ENCODE measurements at places on chromosomes 7 and 10.
A peak's percentile ranks its signal among the peaks of the same experiment; 100 is the strongest.

DNA sequence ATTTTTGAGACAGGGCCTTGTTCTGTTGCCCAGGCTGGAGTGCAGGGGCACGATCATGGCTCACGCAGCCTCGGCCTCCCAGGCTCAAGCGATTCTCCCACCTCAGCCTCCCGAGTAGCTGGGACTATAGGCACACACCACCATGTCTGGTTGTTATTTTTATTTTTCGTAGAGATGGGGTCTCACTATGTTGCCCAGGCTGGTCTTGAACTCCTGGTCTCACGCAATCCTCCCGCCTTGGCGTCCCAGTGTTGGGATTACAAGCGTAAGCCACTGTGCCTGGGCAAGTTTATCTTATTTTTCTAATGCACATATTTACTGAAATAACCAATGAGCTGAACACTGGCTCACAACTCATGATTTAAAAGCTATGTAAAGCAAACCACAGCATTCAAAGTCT, 61.9 kb downstream of the FAM171A1 start:
- no peak for DNase-seq

- no peak for DNase-seq
Observed at GRCh38 chr10:119616882-119617570, 20.3 kb upstream of the TIAL1 start.

DNA sequence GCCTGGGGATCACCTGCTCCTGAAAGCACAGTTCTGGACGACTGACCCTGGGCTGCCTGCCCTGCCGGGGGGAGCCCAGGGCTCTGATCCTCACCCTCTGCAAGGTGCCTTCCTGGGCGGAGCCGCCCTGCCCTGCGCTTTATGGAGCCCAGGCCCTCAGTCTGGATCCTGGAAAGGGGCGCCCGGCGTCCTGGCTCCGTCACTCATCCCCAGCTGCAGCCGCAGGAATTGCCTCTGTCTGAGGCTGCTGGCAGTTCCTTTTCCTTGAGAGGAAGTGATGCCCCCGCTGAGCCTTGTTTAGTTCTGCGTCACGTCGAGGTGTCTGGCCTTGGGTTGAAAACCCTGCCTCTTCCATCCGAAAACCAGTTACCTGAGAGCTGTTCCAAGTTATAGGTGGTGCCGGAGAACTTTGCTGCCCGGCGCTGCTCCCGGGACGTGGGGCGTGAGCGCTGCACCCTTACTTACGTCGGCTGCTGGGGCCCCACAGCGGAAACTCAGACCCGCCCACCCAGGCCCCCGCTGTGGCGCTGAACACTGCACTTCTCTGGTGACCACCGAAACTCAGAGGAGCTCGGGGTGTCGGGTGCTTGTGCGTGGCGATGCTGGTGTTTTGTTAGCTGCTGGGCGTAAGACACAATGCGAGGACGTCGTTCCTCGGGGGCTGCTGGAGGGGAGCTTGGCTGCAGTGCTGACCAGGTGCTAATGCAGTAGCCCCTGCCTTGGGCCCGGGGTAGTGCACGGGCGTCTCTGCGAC, 5.4 kb downstream of the MAFK start:
- DNase-seq = no peak

- no peak for DNase-seq
Observed at GRCh38 chr7:139972029-139972428, 90.7 kb downstream of the PARP12 start.

- no peak for DNase-seq
Observed at GRCh38 chr10:35422228-35422627, 85.9 kb downstream of the CCNY start.

DNA sequence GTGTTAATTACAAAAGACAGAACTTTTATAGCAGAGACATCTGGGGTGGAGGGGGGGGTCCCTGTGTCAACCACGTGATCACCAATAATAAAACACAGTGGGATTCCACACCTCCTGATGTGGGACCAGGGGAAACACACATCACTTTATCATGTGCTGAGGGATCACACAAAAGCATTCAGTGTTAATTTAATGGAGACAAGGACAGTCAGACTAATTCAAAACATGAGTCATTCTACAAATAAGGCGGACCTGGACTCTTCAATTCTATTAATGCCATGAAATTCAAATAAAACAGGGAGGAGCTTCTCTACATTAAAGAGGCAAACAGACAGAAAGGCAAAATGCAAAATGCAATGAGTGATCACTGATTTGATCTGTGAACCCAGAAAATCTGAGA, 67.3 kb upstream of the PFKP start:
- no peak for DNase-seq

DNA sequence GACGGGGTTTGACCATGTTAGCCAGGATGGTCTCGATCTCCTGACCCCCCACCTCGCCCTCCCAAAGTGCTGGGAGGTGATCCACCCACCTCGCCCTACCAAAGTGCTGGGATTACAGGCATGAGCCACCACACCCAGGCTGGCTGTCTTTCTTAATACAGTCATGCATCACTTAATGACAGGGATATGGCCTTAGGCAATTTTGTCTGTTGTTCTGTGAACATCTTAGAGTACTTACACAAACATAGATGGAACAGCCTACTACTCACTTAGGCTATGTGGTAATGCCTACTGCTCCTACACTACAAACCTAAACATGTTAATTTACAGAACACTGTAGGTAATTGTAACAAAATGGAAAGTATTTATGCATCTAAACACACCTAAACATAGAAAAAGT, 106.6 kb upstream of the KCNMA1 start:
- DNase-seq = no peak

DNA sequence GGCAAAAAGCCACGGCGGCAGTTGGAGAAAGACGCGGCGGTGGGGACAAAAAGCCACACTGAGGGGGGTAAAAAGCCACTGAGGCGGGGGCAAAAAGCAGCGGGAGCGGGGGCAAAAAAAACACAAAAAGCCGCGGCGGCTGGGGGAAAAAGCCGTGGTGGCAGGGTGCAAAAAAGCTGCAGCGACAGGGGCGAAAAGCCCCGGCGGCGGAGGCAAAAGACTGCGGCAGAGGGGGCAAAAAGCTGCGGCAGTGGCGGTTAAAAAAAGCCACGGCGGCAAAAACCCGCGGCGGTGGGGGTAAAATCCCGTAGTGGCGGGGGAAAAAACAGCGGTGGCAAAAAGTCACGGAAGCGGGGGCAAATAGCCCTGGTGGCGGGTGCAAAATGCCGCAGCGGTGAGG, 527.3 kb downstream of the ZNF33B start:
- DNase-seq = no peak

DNA sequence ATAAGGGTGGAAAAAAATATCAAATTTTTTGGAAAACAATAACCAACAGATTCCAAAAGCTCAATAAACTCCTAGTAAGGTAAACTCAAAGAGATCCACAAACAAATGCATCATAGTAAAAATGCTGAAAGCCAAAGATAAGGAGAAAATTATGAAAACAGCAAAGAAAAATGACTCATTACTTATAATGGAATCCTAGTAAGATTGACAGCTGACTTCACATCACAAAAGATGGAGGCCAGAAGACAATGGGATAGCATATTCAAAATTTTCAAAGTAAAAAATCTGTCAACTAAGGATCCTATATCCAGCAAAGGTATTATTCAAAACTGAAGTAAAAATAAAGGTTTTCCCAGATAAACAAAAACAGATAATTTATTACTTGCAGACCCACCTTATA, 183.4 kb upstream of the VIPR2 start:
- DNase-seq = no peak

DNA sequence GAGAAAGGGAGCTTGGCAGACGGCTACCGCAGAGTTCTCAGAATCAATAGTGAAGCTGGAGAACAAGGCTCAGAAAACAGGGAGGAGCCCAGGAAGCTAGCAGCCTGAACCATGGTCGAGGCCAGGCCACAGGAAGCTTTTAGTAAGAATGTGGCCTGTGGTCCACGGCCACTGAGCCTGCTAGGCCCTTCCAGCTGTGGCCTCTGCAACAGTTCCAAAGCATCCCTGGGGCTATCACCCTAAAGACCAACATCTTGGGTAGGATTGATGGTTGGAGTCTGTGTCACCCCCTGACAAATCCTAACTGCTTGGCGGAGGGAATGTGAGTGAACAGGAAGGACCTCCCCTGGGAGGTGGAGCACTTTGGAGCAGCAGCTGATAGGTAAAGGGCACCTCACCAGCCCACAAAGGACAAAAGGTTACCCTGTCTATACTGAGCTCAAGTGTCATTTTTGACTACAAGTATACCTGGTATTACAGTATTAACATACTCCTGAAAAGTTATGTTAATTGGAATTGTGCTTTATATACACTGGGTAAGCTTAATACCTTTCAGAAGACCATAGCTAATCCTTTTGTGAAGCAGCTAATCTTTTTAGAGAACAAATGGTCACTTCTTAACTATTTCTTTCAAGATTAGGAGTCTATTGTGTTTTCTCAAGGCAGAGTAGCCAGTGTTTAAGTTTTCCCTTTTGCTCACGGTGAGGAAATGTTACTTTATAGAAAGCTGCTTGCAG, 18.7 kb downstream of the PTPRE start:
- DNase-seq = no peak

GRCh38 chr7:27972276-27972675, 208.3 kb downstream of the JAZF1 start:
- DNase-seq = peak; percentile 41

DNA sequence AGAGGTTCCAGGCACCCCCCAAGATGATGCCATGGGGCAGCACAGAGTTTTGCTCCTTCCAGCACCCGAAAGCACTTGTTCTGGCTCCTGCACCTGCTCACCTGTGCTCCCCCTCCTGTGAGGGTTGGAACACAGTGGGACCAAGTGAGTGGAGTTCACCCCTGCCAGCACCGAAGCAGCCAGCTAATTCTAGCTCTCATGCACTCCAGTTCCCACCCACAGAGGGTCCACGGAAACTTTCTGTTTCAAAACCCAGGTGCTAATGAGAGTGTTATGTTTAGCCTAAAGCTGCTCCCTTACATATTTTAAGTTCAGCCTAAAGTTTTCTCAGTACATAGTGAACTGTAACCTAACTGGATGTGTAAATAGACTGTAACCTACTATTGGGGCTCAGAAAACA, 42.6 kb upstream of the SLC35G1 start:
- no peak for DNase-seq

DNA sequence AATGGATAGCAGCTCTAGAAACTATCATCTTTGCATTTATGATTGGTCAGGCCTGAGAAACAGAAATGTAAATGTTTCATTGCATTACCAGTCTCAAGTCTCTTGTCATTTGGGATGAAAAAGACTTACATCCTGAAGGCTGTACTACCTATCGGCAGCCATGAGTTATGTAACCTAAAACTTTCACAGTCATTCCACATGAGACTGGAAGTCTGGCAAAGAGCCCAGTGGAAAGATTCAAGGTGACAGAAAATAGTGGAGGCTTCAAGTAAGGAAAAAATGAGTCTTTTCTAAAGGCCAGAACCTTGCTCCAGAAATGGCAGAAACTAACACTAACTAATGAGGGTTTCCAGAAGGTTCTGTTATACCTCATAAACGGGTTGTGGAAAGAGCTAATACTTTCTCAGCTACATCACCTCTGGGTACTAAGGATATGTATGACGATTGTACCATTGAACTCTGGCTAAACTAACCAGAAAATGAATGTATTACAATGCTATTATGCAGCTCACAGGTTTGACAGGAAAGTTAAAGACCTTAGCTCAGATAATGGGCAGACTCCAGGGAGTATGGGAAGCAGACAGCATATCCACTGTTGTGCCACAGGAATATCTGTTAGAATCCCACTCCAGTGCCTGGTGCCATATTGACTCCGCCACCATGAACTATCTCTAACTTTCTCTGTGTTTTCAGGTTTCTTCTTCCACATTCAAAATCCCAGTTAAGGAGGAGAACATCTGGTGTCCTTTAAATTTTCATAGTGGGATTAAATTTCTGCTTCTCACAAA, 41.7 kb upstream of the DYNC1I1 start:
- DNase-seq = no peak

DNA sequence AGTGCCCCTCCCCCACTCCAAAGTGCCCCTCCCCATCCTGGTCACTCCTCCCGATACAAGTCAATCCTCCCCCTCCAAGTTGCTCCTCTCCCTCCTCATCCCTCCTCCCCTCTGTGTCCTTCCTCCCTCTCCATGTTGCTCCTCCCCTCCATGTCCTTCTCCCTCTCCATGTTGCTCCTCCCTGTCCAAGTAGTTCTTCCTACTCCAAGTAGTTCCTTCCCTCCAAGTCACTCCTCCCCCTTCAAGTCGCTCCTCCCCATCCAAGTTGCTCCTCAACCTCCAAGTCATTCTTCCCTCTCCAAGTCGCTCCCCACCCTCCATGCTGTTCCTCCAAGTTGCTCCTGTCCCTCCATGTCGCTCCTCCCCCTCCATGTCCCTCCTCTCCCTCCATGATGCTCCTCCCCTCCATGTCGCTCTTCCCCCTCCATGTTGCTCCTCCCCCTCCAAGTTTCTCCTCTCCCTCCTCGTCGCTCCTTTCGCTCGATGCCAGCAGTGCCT, 8.6 kb upstream of the WBP1L start:
- no peak for DNase-seq

DNA sequence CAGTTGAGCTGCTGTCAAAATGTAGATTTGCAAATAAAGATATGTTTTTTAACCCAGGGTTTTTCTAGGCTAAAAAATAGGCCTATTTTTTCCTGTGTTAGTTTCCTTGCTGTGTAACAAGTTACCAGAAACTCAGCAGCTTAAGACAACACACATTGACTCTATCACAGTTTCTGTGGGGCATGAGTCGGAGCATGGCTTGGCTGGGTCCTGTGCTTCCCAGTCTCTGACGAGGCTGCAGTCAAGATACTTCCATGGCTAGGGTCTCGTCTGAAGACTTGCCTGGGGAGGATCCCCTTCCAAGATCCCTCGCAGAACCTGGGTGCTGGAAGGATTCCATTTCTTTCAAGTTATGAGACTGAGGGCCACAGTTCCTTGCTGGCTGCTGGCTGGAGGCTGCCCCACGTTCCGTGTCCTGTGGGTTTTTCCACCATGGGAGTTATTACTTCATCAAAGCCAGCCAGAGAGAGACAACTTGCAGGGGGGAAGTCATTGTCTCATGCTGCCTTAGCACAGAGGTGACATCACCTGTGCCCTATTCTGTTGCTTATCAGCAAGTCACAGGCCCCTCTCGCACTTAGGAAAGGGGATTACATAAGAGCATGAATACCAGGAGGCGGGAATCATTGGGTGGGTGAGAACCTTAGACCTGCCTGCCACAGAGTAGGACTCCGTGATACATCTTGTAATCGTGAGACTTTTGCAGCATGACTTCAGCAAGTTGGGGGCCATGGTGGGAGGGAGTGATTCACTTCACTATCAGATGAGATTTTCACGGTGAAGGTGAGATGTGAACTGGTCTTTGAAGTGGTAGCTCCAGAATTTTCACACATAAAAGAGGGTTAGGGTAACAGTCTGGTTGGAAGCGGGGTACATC, 77.9 kb downstream of the CCNY start:
- no peak for DNase-seq

- no peak for DNase-seq
Observed at GRCh38 chr10:60029475-60029874, 123.1 kb upstream of the CCDC6 start.

DNA sequence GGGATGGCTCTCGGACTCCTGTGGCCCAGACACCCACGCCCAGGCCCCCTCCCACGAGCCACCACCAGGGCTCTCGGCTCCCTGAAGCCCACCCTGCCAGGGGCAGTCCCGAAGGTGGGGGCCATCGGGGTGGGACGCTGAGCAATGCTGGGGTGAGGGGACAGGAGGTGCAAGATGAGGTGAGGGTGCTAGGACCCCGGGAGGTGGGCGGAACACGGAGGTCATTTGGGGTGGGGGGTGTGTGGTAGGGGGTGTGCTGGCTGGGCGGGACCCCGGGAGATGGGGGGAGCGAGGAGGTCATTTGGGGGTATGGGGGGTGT, 17.0 kb upstream of the LFNG start:
- no peak for DNase-seq
